CD8-positive, alpha-beta memory T cell (primary cell): ENCODE measurements at places on chromosomes 12 and 14. TPM values are rescaled to one million over a fixed set of nuclear protein-coding genes. Genes with fewer than 3 reads are reported as not detected.

- no peak for DNase-seq
These were observed 29.2 kb downstream of the TMTC1 start for GRCh38 chr12:29754235-29755189.

DNA sequence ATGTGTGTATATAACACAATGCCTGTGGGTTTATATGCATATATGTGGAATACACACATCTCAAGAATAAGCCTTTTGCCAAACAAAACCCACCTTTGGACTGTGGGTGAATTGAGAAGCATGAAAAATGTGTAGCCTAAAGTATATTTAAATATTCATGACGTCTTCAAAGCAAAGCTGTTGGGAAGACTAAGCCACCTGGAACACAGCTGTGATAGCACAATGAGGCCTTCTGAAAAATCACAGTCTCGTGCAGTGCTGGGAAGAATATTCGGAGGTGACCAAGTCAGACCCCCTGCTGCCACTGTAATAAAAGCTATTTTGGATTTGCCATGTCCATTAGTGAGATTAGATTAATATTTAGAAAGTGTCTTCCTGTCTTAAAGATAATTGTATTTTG, 51.5 kb downstream of the SUDS3 start:
- DNase-seq: no peak

GAS2L3 gene
- 0.42 TPM for total RNA-seq

- peak; percentile 88 for DNase-seq
These were observed 9.2 kb downstream of the PHB2 start for GRCh38 chr12:6961278-6961694.

DNA sequence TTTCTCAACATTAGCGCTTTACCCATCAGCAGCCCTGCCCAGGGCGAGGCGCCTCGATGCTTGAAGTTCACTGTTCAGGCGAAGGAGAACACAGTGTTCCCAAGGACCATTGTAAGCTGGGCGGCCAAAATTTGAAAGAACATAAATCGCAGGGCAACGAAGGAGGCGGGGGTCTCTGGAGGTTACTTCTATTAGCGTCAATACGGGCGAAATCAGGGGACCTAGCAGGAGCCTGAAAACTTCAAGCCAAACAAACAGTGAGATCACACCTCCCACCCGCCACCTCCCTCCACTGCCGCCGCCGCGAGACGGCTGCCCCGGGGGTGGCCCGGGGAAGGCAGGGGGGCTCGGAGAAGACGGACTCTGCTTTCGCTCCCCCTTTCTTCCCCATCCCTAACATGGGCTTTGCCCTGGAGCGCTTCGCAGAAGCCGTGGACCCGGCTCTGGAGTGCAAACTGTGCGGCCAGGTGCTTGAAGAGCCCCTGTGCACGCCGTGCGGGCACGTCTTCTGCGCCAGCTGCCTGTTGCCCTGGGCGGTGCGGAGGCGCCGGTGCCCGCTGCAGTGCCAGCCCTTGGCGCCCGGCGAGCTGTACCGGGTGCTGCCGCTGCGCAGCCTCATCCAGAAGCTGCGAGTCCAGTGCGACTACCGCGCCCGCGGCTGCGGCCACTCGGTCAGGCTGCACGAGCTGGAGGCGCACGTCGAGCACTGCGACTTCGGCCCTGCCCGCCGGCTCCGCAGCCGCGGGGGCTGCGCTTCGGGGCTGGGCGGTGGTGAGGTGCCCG, at the start of gene PDZRN4:
Gene PDZRN4 (plus strand): TSS at position 263 of the 783 bp plus-strand sequence.
- DNase-seq: no peak

DNA sequence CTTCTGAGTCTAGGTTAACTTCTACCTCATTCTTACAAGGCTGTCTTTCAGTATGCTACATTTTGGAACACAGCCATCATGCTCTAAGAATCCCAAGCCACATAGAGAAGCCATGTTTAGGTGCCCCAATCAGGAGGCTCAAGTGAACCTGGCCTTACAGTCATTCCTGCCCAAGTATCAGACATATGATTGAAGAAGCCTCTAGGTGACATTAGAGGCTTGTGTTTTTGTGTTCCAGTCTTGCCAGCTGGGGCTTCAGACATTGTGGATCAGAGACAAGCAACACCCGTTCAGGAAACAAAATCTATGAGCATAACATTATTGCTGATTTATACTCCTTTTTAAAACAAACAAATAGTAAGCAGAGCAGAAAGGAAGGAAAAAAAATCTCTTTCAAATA, 8.1 kb upstream of the SLC16A7 start:
- no peak for DNase-seq

DNA sequence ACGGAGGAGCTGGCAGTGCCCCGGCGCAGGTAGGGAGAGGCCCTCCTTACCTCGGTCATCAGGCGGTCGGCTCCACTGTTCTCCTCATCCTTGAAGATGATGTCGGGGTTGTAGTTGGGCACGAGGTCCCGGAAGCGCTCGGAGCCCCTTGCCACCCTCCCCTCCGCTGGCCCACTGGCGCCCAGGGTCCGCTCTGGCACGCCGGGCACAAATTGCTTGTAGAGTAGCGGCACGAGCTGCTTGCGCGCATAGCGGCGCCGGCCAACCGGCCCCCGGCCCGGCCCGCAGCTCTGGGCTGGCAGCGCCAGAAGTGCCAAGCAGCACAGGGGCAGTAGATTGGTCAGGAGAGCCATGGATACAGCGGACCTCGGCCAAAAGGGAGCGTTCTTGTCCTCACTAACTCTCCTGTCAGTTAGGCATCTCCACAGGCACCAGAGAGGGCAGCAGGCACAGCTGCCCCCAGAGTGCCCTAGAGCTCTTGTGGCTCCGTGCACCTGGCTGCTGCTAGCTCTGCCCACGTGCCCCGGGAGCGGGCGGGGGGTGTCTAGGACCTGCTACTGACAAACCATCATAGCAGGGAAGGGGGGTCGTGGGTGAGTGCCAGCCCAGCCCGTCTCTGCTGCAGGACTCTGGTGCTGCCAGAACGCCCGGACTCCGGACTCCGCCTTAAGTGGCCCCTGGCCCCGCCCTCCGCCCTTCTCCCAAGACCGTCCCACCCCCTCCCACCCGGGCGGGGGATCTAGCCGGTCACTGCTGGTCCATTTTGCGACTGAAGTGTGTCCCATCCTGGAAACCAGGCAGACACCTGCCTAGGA, at the start of gene DHH:
Gene DHH (minus strand): TSS at position 642 of the 815 bp plus-strand sequence. CDS start 289 bp downstream, at position 353.
- no peak for DNase-seq

CD4 gene
- 1.8 TPM for total RNA-seq

GRCh38 chr12:93714382-93714781, 37.2 kb downstream of the CRADD start:
- DNase-seq: no peak

- DNase-seq: peak; percentile 5
These were observed 1.7 kb downstream of the AJUBA start for GRCh38 chr14:22980672-22981089.

- DNase-seq: no peak
These were observed 98.1 kb downstream of the NUBPL start for GRCh38 chr14:31659278-31659677.

GRCh38 chr12:88472248-88472647, 108.0 kb downstream of the KITLG start:
- no peak for DNase-seq

- no peak for DNase-seq
These were observed 266.8 kb downstream of the ADAMTS20 start for GRCh38 chr12:43285159-43285598.

GRCh38 chr12:51390891-51391282, 319 bp downstream of the GALNT6 start:
- no peak for DNase-seq

OR6C2 gene
- not detected for total RNA-seq

DNA sequence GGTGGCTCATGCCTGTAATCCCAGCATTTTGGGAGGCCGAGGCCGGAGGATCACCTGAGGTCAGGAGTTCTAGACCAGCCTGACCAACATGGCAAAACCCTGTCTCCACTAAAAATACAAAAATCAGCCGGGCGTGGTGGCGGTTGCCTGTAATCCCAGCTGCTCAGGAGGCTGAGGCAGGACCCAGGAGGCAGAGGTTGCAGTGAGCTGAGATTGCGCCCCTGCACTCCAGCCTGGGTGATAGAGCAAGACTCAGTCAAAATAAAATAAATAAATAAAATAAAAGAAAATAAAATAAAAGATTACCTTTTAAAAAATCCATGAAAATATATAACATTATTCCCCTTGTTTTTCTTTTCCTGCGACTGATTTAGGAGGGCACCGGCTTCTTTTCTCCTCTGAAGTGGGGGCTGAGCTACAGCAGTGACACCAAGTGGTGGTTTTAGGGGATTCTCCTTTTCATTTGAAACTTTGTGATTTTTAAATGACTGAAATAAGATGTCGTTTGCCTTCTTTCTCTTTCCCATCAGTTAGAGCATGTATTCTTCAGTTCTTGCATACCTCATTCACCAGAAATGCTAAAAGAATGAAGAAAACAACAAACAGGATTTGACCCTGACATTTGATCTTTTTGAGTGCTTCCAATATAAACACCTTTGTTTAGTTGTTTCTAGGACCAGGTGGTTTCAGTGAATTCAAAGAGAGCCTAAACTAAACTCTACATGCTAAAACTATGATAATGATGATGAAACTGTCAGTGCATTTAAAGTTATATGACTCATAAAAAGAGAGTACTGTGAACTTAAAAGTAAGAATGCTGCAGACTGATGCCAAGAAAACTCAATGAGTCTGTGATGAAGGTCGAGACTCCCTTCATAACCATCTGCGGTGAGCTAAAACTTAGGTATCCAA, 22.6 kb upstream of the PKP2 start:
- no peak for DNase-seq

PTPRO gene
- 0.27 TPM for total RNA-seq

DNA sequence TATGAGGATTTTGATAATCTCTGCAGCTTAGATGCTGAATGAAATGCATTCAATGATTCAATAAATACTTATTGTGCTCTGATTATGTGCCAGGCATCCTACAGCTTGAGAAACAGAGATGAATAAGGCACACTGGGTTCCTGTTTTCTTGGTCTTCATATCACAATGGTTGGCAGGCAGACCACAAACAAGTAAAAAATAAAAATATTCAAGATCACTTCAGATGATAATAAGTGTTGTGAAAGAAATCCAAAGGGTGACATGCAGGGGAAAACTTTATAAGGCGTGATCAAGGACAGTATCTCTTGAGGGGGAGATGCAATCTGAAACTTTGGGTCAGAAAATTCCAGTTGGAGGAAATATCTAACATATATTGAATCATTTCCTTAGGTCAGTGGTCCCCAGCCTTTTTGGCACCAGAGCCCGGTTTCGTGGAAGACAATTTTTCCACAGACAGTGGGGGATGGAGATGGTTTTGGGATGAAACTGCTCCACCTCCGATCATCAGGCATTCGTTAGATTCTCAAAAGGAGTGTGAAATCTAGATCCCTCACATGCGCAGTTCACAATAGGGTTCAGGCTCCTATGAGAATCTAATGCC, 73.7 kb upstream of the RAP1B start:
- no peak for DNase-seq

DBX2 gene
- total RNA-seq: not detected

PPP1CC gene
- total RNA-seq: 249 TPM

- DNase-seq: no peak
These were observed 27.0 kb upstream of the HIGD1C start for GRCh38 chr12:50925342-50925651.

DNA sequence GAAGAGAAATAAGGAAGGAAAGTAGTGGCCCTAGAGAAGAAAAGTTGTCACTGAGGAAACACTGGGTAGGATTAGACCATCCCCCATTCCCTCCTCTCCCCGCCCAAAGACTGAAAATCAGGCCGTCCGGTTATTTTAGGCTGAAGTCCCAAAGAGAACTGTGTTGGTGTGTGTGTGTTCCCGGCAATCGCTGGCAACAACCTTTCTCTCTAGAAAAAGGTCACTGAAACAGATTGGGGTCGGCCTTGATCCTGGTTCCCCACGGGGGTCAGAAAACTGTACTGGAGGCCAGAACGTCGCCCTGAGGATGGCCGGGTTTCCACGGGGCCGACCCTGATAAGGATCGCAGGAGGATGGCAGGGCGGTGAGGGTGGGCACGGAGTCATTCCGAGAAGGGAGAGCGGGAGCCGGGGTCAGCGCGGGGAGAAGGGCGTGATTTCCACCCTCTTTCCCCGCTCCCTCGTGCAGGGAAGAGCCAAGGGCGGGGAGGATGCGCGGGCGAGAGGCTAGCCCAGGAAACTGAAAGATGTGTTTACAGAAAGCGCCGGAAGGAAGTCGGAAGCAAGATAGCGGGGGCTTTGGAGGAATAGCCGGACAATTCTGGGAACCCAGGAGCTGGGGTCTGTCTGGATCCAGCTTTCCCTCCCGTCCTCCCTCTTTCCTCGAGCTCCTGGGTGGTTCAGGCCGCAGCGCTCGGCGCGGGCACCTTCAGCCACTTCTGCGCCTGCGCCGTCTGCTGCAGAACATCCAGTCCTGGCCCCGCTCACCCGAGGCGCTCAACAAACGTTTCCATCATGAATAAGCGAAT, 25.3 kb upstream of the SPTLC2 start:
- peak; percentile 41 for DNase-seq

CBLN3 gene
- total RNA-seq: 7.4 TPM

SYT1 gene
- total RNA-seq: not detected

DNA sequence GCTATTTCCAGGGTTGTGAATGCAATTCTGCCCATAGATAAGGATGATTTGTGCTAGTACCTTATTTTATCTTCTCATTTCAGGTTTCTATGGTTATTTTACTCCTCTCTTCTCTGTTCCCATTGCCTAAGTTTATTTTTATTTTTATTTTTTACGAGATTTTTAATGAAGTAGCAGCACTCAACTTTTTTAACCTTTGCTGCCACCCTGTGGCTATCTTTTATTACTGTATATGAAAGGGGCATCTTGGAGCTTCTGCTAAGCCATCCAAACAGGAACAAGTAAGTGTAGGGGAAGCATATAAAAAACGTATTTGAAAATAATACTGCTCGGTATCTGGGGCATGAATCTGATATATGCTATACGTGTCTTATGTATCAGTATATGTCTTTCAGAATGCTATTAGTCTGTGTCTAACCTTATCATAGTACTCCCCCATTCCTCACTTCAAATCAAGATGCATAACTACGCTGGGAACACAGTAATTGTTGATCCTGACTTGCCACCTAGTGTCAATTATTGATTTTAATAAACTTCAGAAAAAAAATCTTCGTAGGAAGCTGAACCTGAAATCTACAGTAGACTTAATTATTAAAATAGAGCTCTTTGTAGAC, 60.3 kb downstream of the KLRG1 start:
- no peak for DNase-seq

COX8C gene
- total RNA-seq: not detected

GRCh38 chr12:69676257-69677012, 22.7 kb downstream of the BEST3 start:
- no peak for DNase-seq

- no peak for DNase-seq
These were observed 324.8 kb downstream of the C12orf50 start for GRCh38 chr12:87704374-87704773.

- DNase-seq: no peak
These were observed 183.0 kb downstream of the ERC1 start for GRCh38 chr12:1173781-1174617.

DNA sequence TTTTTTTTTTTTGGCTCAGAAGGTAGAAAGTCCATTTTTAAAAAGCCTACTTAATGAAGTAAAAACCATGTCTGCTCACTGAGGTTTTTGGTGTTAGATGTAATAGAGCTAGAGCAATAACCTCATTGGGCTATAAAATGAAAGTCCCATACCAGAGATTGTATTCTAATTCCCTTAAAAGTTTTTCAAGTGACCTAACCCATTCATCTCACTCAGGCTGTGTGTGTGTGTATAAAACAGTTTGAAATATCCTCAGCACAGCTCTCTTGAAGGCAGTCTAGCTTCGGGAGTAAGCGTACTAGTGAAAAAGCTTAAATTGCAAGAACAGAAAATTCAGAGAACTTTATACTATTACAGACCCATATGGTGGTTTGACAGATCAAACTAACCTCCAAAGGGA, 313.8 kb downstream of the CEP128 start:
- DNase-seq: no peak
